ENCODE measurements at places on chromosomes 1 and 21.

DNA sequence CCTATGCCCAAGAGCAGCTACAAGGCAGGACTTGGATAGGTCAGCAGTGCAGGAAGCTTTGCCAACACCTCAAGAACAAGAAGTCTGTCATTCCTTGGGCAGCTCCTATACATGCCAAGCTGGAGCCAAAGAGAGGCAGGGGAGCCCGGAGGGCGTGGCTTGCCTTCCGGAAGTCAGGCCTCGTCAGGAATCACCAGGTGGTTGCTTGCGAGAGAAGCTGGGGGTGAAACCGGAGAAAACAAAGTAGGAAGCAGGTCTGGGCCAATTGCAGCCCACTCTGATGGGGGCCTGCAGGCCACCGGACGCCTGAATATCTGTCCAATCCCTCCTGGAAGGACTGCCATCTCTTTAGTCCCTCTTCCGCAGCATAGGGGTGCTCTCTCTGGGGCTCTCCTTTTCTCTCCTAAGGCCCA lies 794 bp upstream of the FAM76A start:
- no peak for DNase-seq

- no peak for DNase-seq
Measured at GRCh38 chr1:83828456-83828855, 170.5 kb downstream of the TTLL7 start.

- no peak for DNase-seq
Measured at GRCh38 chr21:37389456-37389855, 22.9 kb downstream of the DYRK1A start.

GRCh38 chr1:10671622-10672342 lies 124.7 kb downstream of the CASZ1 start:
- no peak for DNase-seq

DNA sequence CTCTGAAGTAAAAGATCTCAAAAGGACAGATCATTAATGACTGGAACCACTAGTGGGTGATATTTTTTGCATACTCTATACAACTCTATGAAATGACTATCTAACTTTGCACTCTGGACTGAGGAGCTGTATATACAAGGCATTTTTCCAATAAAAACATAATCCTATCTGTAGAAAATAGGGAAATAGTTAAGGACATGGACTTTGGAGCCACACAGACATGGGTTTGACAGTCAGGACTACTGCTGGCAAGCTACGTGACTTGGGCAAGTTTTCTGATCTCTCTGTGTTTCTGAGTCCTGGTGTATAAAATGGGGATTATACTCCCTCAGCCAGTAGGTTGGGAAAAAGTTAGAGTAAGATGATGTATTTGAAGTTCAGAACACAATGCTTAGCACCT lies 20.9 kb upstream of the HSD3B2 start:
- no peak for DNase-seq

GRCh38 chr1:8364528-8365442 lies 46.9 kb downstream of the SLC45A1 start:
- no peak for DNase-seq

DNA sequence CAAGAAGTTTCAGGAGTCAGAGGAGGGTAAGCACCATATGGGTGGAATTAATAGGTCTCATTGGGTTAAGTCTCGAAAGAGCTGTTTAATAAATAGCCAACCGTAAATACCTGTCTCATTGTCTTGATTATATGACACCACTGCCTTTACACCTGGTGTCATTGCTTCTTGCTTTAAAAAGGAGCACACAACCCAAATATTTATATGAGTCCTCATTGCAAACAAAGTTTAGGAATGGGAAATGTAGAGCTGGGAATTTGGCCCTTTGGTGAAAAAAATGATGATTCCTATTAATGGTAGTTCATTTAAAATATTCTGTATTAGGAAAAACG lies 2.1 kb downstream of the BACH1 start:
- no peak for DNase-seq

- DNase-seq: no peak
Measured at GRCh38 chr21:21109736-21110135, 111.5 kb downstream of the NCAM2 start.

GRCh38 chr1:8363186-8363766 lies 45.4 kb downstream of the SLC45A1 start:
- DNase-seq: no peak

GRCh38 chr1:201011616-201012015 lies 11.9 kb downstream of the KIF21B start:
- DNase-seq: no peak

DNA sequence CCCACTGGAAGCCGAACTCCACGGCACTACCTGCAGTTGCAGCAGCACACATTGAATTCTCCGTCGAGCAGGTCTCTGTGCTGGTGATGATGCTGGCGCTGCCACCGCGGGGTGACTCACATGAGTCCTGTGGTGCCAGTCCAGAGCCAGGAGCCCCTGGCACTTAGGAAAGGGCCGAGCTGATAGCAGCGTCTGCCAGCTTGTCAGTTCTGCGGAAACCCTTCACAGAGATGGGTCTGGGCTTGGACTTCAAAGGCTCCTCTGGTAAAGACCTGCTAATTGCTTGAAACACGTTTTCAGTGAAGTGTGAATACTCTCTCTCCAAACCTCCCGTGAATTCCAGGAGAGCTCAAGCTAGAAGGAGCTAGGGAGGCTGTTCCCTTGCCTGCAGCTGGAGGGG lies 92.2 kb downstream of the GRIK3 start:
- no peak for DNase-seq

DNA sequence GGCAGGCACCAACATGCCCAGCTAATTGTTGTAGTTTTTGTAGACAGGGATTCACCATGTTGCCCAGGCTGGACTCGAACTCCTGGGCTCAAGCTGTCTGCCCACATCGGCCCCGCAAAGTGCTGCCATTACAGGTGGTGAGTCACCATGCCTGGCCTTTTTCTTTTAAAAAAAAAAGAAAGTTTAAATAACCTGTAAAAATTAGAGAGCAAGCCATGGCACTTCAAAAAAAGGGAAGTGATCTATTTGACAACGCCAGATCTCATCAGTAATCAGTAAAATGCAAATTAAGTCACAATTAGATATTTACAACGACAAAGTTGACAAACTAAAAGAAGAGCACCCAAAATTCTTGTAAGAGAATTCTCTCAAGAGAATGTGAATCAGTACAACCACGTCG lies 2.9 kb upstream of the RBBP5 start:
- DNase-seq: no peak

DNA sequence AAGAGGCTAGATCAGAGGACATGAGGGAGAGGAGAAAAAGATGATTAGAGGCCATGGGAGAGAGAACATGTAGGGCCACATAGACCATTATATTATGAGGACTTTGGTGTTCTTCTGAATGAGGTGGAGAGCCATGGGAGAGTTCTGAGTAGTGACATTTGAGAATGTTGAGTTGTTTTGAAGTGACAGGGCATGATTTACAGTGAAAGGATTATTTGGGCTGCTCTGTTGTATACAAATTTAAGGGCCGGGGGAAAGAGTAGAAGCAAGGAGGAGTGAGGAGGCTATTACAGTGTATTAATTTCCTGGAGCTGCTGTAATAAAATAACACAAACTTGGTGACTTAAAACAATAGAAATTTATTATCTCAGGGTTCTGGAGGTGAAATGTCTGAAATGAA lies 102.5 kb upstream of the RGS4 start:
- DNase-seq: no peak

- DNase-seq: no peak
Measured at GRCh38 chr1:183970516-183971300, 66.8 kb downstream of the COLGALT2 start.

- no peak for DNase-seq
Measured at GRCh38 chr21:27382404-27382803, 415.5 kb upstream of the ADAMTS5 start.

DNA sequence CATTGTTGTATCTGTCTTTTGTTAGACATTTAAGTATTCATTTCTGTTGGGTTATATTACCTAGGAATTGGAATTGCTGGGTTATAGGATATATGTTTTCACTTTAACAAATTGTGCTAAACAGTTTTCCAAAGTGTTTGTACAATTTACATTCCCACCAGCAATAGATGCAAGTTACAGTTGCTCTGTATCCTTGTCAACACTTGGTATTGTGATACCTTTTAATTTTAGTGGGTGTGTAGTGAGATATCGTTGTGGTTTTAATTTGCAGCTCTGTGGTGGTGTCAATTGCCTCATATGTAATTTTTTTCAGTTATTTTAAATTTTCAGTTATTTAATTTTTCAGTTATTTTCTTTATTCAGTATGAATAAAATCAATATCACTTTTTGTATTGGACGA lies 7.4 kb upstream of the DPH5 start:
- DNase-seq: no peak

DNA sequence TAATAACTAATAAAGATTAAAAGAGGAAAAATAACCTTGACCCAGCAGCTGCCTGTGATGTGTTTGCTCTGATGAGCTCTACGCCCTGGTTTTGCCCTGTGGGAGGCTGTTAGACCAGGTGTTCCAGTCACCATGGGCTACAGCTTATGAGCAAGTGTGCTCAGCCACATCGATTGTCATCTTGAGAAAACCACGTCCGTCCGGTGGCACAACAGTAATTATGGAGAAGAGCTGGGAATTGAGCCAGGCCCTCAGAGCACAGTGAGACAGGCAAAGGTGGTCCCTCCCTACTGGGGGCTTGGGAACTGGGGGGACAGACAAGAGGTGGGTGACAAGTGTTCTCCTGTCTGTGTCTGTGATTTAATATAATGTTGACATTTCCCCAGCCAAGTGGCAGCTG lies 420.5 kb downstream of the MATN1 start:
- DNase-seq: no peak

DNA sequence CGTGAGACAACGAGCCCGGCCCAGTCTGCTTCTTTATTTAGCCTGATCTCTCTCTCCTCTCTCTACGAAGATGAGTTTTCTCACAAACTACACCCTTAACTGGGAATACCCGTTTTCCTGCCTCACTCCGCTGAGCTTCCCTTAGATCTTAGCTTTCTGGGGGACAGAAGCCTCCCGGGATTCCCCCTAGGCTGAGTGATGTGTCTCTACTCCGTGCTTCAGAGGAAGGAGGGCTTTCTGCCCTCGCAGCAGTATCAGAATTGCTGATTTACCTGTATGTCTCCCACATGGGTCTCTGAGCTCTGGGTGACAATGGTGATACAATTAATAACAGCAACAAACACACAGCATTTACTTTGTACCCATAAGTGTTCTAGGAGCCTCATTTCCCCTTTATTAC lies 1.0 kb downstream of the ZBTB17 start:
- no peak for DNase-seq

- DNase-seq: no peak
Measured at GRCh38 chr1:228168563-228169270, 3.1 kb downstream of the IBA57 start.

GRCh38 chr1:168050307-168050706 lies 86.4 kb downstream of the GPR161 start:
- DNase-seq: no peak

GRCh38 chr1:44263568-44264450 lies 50.5 kb downstream of the DMAP1 start:
- DNase-seq: no peak

DNA sequence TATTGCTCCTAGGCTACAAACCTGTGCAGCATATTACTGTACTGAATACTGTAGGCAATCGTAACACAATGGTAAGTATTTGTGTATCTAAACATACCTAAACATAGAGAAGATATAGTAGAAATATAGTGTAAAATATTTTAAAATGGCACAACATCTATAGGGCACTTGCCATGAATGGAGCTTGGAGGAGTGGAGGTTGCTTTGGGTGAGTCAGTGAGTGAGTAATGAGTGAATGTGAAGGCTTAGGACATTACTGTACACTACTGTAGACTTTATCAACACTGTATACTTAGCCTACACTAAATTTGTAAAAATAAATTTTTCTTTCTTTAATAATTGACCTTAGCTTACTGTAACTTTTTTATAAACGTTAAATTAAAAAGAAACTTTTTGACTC lies 7.9 kb downstream of the LEFTY2 start:
- no peak for DNase-seq

DNA sequence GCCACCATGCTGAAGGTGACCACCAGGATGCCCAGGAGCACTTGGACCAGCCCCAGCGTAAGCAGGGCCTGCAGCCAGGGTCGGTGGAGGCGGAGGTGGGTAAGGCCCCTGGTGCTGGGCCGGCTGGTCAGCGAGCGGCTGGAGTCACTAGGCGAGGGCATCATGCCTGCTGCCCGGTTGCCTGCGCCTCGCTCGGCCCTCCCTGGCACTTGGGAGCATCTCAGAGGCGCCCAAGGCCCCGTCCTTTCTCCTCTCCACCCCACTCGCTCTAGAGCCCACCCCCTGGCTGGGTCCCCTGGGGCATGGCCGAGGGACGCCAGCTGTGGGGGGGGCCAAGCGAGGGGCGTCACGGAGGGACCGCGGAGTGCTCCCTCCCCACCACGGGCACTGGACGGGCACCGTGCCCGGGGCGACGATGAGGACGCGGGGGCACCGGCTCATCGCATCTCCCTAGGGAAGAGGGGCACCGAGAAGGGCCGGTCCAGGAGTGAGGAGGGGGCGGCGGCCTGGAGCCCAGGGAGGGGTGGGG lies 505 bp downstream of the ENTREP3 start:
- no peak for DNase-seq

GRCh38 chr21:39637197-39637970 lies 24.6 kb downstream of the B3GALT5 start:
- DNase-seq: no peak

- DNase-seq: no peak
Measured at GRCh38 chr1:229012823-229013222, 258.1 kb upstream of the RAB4A start.

- no peak for DNase-seq
Measured at GRCh38 chr1:109886827-109887226, 23.8 kb upstream of the CSF1 start.

GRCh38 chr1:31984419-31985347 lies 29.0 kb upstream of the KHDRBS1 start:
- no peak for DNase-seq

DNA sequence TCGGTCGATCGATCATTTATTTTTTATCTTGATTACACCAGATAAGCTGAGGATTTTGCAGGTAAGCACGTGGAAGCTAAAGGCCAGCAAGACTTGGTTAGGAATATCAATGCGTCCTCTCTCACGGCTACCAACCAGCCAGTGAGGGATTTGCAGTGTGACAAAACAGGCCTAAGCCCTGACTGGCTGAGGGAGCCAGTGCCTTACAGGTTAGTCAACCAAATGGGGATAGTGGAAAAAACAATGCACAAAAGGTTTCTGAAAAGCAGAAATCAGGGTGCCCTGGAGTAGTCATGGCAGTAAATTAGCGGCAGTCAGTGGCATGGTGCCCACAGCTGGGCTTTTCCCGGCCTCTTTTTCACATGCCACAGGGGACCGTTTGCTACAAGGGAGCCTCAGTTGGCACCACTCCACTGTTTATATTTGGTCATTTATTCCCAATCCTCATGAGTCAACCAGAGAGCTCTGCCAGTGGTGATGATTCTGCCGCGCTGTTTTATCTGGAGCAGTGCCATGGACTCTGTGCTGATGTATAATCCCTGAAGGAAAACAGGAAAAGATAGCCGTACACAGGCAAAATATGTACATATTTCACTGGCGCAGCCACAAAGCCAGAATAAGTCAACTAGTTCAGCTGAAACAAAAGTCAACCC lies 167.6 kb downstream of the RHOU start:
- no peak for DNase-seq
